Activated CD8-positive, alpha-beta memory T cell treated with anti-CD3 and anti-CD28 coated beads for 48 hours (primary cell): ENCODE measurements at places on chromosomes 7 and 10.

GRCh38 chr10:67851186-67851585 is 13.2 kb upstream of the DNAJC12 start:
- DNase-seq, result no peak

DNA sequence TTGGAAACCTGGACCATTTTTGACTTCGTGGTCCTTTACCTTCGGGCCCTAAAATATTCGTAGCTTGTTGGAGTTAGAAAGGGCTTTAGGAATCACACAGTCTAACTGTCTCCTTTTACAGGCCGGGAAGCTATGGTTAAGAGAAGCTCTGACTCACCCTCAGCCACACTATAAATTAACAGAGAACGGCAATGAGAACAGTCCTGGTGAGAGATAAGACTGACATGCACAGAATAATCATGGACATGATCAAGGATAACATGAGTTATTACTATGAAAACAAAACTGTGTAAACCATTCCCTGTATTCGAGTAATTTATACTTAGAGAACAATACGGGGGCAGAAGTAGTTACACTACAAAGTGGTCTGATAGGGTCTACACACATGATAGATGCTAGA is 162.5 kb upstream of the MALRD1 start:
- DNase-seq, result no peak

DNA sequence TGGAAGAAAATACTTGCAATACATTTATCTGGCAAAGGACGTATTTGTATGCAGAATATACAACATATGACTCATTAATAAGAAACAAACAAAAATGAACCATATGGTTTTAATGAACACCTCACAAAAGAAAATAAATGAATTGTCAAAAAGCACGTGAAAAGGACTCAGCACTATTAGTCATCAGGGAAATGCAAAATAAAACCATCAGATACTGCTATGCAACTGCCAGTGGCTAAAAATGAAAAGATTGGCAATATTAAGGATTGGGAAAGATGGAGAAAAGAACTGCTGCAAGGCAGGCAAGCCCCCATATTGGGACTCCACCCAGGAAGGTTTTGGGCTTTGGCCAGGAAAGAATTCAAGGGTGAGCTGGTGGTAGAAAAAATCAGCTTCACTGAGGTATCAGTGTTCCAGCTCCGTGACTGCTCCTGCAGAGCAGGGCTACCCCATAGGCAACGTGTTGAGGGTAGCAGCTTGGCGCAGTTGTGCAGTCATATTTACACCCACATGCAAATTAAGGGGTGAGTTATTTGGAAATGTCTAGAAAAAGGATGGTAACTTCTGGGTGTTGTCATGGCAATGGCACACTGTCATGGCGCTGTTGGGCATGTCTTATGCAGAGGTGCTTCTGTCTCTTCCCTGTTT is 72.7 kb downstream of the CUBN start:
- DNase-seq, result no peak

- DNase-seq, result no peak
Measured at GRCh38 chr10:131211146-131211545, 100.4 kb downstream of the TCERG1L start.

DNA sequence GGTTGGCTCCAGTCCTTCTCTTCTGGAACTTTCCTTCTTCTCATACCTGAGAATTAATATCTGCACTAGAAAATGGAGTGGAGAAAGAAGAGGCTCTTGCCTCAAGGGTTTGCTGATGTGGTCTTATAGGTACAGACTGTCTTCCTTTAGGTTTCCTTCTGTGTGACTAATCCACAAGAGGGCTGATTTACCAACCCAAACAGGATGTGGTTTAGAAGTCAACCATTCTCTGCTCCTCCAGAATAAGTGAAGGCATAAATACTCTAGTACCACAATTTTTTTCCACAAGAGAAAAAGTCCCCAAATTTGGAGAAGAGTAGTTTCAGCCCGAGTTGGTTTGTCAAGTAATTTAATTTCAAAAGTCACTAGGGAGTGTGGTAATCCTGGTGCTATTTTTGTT is 85.8 kb downstream of the NRP1 start:
- DNase-seq, result no peak

DNA sequence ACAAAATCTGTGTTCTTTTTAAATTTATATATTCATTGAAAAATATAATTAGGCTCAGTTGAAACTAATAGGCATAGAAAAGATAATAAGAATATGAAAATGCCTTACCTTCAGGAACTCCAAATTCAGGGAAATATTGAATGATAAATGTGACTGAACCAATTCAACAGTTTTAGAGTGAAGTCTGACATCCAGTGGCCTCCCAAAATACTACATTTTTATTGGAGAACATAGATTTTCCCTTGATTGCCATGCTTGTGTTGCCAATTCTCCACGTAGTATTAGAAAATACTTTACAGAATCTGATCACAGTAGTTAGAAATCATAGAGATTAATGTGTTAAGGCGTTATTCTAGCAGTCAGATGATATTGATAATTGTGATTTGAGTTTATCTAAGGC is 1246.7 kb downstream of the GATA3 start:
- no peak for DNase-seq

- DNase-seq, result no peak
Measured at GRCh38 chr10:17128261-17128660, 1.4 kb downstream of the CUBN start.

GRCh38 chr10:323651-324293 is 188.5 kb downstream of the ZMYND11 start:
- DNase-seq, result no peak

GRCh38 chr7:111532625-111533024 is 29.7 kb downstream of the IMMP2L start:
- no peak for DNase-seq

DNA sequence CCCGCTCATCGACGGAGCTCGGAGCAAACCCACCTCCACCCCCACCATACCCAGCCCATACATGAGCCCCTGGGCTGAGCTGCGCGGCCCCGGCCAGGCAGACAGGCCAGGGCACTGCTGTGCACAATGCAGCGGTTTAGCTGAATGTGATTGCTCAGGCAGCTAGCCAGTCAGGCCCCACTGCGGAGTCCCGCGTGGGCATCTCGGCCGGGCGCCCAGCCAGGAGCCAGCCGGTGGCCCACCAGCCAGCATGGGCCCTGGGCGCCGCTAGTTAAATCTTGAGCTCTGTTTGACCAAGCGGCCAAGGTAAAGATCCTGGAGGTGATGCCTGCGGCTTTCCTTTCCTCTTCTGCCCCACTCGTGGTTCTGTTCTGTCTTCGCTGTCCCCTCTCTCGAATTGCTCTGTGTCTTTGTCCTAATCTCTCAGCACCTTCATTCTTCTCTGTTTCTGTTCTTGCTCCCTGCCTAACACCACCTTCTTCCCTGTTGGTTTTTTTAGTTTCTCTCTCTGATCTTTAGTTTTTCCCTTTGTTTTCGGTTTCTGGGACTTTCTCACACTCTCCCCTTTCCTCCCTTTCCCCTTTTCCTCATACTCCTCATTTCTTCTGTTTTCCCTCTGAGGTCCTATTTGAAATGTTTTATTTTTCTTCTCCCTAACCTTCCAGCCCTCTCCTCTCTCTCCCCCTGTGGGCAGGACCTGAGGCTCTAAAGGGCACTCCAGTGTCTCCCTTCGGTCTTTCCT is 6.6 kb downstream of the UFSP1 start:
- no peak for DNase-seq

GRCh38 chr7:100539436-100540006 is 518 bp downstream of the AGFG2 start:
- DNase-seq, result no peak

DNA sequence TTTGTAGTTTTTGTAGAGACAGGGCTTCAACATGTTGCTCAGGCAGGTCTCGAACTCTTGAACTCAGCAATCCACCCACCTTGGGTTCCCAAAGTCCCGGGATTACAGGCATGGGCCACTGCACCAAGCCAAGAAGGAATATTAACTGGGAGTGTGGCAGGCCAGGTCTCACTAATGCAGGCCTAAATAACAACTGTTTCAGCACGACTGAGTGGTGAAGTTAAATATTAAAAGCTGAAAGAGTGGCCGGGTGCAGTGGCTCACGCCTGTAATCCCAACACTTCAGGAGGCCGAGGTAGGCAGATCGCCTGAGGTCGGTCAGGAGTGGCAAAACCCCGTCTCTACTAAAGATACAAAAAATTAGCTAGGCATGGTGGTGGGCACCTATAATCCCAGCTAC is 21.1 kb downstream of the CHUK start:
- no peak for DNase-seq

DNA sequence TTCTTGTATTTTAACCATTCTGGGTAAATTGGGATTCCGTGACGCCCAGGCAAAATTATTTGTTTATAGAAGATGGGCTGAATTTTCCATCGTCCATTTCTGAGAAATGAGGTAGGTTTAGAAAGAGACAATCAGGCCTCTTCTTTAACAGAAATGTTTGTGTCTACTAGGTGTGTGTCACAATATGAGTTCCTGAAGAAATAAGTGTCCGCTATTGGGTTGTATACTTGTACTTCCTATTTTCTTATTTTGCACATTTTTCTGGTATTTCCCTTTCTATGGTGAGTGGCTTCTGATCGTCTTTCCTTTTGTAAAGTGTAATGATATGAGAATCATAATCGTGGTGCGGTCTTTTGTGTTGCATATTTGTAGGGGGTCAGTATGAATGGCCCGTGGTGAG is 83.9 kb downstream of the TCF7L2 start:
- no peak for DNase-seq

- DNase-seq, result no peak
Measured at GRCh38 chr10:20744821-20745220, 152.3 kb downstream of the NEBL start.
